CD4-positive, alpha-beta T cell treated with Interferon gamma for 1 hour (primary cell): ENCODE measurements at places on chromosomes 16 and 17.
A peak's percentile ranks its signal among the peaks of the same experiment; 100 is the strongest.

DNA sequence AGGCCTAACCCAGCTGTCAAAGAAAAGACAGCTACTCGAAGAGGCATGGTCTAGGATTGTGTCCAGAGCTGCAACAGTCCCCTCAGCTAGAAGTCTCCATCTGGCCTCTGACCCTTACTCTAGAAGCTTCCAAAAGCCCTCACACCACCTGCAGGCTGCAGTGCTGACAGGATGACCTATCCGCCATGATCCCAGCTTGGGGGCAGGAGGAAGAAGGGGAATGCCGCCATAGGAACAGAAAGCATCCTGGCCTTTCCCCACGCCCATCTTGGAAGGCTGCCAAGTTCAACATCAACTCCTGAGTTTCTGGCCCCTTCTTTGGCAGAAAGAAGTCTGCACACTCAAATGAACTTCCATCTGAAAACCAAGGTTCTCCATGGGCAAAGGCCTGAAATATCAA, 3.1 kb upstream of the KRT36 start:
- no peak for DNase-seq

GRCh38 chr17:1009229-1010085, 12.5 kb downstream of the TIMM22 start:
- DNase-seq = no peak

DNA sequence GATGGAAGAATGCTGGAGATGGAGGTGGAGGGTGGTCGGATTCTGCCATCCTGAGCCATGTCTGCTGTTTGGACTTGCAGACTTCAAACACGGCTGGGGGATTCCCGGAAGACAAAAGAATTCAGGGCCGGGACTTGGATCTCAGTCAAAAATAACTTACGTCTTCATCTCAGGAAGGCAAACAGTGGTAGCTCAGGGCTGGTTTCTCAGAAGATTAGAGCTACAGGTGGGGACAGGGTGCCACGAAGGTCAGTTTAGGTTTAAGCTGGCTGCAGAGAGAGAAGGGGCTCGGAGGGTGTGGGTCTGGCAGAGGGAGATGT, 4.3 kb upstream of the RHBDL3 start:
- no peak for DNase-seq

GRCh38 chr17:73984941-73985340, 218.5 kb upstream of the RPL38 start:
- DNase-seq = no peak

GRCh38 chr16:1156055-1156982, 3.4 kb downstream of the CACNA1H start:
- no peak for DNase-seq

DNA sequence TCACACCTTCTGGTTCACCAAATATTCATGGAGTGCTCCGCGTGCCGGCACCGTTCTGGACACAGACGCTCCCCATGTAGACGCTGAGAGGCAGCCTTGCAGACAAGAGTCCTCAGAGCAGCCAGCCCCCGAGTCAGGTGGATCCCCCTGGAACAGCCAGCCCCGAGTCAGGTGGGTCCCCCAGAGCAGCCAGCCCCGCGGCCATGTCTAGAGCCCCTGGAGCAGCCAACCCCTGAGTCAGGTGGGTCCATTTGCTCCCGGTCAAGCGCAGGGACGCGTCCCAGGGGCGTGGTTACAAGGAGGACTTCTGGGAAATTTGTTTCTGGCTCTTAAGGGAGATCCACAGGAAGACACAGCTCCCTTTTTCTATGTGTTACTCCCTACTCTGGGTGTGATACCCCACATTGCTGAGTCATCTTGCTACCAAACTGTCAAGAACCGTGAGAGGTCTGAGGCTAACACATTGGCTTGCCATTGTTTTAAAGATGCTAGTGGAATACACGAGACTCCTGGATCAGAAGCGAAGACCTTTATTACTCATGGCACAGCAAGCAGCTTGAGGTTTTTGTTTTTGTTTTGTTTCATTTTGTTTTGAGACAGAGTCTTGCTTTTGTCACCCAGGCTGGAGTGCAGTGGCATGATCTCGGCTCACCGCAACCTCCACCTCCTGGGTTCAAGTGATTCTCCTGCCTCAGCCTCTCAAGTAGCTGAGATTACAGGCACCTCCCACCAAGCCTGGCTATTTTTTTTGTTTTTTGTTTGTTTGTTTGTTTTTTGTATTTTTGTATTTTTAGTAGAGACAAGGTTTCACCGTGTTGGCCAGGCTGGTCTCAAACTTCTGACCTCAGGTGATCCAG, 43.3 kb upstream of the CBFA2T3 start:
- no peak for DNase-seq

DNA sequence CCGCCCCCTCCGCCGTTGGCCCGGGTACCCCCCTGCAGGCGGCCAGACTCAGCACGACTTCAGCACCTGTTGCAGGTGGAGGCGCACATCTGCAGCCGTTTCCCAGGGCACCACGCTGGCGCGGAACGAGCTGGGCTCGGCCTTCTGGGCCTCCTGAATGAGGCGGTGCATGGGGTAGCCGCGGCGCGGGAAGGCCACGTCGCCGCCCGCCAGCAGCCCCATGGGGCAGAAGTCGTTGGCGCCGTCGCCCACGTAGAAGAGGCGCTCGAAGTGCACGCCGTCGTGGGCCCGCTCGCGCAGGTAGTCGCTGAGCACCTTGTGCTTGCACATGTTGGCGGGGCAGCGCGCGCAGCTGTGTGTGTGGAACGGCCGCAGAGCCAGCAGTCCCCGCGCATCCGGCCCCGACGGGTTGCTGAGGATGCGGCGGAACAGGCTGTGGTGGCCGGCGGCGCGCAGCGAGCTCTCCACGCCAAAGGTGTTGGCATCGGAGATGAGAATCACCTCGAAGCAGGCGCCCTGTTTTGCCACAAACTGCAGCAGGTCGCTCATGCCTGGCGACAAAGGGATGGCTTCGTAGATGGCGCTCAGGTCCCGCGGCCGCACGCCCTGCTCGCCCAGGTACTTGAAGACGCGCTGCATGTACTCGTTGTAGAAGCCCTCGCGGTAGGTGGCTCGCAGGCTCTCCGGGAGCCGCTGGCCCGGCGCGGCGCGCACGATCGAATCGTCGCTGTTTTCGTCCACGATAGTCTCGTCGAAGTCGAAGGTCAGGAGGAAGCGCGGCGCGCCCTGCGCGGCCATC, 6.2 kb downstream of the PHOSPHO1 start:
- peak; percentile 38 for DNase-seq

GRCh38 chr17:57980522-57980921, 7.5 kb downstream of the VEZF1 start:
- no peak for DNase-seq
